ENCODE measurements at places on chromosomes 6 and 20.

DNA sequence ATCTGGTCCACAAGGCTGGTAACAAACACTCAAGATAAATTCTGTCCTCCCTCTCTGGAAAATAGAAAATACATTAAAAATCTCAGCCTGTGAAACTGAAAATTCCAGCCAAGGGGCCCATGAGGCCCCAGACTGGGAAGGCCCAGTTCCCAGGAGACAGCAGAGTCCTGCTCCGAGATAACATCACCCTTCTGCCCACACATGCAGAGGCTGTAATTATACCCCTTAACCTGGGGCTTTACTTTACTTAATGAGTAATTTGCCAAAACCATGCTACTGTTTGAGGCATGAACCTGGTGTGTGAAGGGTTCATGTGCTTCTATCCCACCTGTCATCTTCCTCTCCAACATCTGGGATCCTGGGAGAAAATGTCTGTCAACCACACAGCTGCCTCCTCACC lies 398.9 kb upstream of the SULF2 start:
- DNase-seq = no peak

GRCh38 chr6:45477790-45478189 lies 100.1 kb upstream of the SUPT3H start:
- DNase-seq = no peak

GRCh38 chr20:50624351-50625016 lies 66.9 kb downstream of the RIPOR3 start:
- DNase-seq = no peak

GRCh38 chr6:163745536-163746400 lies 331.2 kb downstream of the QKI start:
- DNase-seq = no peak

DNA sequence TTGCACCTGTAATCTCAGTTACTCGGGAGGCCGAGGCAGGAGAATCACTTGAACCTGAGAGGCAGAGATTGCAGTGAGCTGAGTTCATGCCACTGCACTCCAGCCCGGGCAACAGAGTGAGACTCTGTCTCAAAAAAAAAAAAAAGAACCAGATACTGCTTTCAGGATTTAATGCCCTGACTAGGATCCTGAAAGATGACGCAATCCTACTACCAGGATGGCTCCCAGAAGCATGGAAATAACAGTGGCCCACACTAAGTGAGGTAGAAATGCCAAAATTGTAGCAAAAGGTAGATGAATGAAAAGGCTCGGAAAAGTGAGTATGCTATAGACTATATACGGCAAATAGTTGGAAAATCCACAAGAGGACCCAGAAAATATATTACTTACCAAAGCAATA lies 23.8 kb upstream of the KHDC1 start:
- no peak for DNase-seq

DNA sequence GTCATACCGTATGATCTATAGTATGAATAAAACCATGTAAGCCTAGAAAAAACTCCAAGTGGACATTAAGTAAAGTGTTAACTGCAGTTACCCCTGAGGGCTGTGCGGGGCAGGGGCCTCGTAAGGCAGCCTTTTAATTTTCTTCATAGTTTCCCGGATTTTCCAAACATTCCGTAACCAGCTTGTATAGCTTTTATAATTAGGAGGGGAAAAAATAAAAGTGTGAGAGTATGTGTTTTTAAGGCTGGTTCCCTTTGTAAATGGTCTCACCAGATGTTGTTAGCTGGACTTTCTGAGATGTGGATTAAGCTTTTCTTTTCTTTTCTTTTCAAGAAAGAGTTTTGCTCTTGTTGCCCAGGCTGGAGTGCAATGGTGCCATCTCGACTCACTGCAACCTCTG lies 7.0 kb downstream of the KIAA1755 start:
- DNase-seq = no peak

DNA sequence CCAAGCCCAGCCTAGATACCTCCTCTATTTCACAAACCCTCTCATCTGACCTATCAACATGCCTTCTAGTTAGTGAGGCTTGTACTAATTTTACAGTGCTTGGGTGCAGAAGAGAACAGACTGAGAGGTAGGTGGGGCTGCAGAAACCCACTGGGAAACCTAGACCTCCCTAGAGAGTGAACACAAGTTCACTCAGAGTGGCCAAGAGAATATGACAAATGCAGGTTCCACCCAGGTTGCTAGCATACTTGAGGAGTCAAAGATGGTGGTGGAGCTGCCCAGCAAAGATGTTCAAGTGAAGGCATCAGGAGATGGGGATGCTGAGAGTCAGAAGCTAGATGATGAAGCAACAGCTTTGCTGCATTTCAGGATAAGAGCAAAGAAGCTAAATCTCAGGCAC lies 337.0 kb downstream of the PTPRT start:
- DNase-seq = no peak

DNA sequence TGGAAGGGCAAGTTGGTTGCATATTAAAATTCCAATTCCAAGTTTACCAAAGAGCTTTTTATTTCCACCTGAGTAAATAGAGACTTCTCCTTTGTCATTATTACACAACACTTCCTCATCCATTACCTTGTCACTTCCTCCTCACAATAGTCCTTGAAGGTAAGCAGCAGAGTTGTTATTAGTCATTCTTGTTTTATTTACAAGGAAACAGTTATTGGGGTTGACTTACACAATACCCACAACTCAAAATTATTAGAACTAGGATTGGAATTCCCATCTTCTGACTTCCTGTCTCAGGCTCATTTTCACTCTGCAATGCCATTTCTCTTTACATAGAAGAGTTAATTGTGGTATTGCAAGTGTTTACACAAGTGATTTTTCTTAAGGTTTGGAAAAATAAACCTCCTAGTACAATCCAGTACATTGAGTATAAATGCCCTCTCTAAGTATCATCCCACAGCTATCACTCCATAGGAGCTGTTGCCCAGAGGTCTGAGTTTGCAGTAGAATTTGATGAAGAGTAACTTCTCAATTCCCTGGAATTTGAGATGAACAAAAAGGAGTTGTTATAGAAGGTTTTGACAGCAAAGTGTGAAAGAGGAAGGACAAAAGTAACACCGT lies 28.9 kb upstream of the MTRF1L start:
- DNase-seq = no peak

DNA sequence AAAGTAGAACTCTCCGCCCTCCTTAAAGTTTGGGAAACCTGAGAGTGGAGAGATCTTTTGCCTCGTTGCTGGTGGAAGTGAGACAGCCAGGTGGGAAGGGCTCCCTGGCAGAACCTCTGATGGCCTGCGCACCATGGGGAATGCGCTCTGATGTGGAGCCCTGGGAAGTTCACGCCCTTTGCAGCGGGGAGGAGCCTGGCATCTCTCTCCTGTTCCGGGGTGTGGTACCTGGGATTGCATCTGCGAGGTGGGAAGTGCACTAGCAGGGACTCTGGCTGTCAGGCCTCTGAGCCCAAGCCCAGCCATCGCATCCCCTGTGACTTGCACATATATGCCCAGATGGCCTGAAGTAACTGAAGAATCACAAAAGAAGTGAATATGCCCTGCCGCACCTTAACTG lies 159.8 kb downstream of the AKAP7 start:
- no peak for DNase-seq

DNA sequence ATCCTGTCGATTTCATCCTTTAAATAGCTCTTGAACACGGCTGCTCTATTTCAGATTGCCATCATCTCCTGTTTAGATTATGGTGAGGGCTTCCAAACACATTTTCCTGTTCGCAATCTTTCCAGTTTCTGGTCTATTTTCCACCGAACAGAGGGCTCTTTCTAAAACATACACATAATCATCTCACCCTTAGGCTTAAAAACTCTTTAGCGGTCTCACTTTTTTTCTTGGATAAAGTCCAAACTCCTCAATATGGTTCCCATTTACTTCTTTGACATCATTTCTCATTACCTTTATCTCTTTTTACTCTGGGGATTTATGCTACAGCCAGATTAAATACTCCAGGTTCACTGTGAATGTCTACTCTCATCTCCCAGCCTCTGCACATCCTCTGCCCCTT lies 103.4 kb upstream of the STMND1 start:
- DNase-seq = no peak

GRCh38 chr6:160507420-160507819 lies 156.7 kb downstream of the LPA start:
- no peak for DNase-seq

GRCh38 chr20:48691523-48691922 lies 136.3 kb downstream of the PREX1 start:
- no peak for DNase-seq

- DNase-seq = no peak
Measured at GRCh38 chr6:75893058-75893775, 144.2 kb downstream of the MYO6 start.

DNA sequence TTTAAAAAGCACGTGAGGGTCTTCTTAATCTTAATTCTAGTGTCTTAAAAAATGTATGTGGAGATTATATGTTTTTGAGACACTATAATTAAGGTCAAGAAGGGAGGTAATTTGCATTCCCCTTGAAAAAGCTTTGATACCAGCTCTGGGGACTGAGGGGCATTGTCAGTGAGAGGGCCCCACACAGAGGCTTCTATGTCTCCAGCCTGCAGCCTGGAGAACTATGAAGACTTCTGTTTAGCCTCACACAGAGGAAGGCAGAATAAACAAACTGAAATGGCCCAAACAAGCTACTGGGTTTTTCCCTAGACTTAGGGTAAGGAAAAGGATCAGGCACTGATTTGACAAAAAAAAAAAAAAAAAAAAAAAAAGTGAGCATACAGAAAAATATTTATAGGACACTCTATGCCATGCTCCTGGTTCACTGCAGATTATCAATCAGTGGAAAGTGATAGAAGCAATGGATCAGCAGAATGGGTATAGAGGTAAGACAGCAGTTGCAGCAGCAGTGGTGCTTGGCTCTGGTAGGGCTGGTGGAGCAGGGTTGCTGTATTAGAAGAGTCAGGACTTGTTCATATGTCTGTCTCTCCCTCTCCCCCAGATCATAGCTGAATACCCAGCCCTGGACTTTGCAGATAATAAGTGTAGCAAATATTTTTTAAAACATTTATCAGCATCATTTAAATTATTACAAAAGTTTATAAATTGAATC lies 85.4 kb downstream of the KLHL32 start:
- DNase-seq = no peak

DNA sequence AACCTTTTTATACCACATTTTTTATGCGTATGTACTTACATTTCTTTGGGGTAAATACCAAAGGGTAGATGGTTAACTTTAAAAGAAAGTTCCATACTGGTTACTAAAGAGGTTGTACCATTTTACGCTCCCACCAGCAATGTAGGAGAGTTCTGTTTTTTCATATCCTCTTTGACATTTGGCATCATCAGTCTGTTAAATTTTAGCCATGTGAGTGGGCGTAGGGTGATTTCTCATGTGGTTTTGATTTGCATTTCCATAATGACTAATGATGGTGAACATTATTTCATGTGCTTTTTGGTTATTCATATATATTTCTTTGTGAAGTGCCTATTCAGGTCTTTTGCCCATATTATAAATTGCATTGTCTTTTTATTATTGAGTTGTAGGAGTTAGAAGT lies 194.2 kb downstream of the PRL start:
- no peak for DNase-seq

DNA sequence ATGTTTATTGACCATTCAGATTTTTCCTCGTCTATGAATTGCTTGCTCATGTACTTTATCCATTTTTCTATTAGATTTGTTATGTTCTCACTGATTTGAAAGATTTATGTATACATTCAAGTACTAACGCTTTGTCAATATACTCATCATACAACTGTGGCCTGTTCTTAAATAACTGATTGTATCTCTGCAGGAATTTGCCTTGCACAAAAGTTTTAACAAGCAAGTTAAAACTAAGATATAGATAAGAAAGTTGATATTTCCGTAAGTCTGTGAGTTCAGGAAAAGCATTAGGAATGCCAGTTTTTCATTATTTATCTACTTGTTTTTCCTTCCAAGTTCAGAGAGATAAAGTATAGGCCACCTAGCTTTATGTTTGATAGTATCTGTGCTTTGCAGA lies 95.2 kb downstream of the PDE7B start:
- DNase-seq = no peak

- DNase-seq = no peak
Measured at GRCh38 chr6:160431791-160432404, 83.7 kb downstream of the SLC22A3 start.

Data from mesothelial cell of epicardium (in vitro differentiated cells).